ENCODE measurements at places on chromosomes 11 and 22.

- DNase-seq: no peak
These were observed 1.0 kb downstream of the POU2AF3 start for GRCh38 chr11:111299101-111300026.

DNA sequence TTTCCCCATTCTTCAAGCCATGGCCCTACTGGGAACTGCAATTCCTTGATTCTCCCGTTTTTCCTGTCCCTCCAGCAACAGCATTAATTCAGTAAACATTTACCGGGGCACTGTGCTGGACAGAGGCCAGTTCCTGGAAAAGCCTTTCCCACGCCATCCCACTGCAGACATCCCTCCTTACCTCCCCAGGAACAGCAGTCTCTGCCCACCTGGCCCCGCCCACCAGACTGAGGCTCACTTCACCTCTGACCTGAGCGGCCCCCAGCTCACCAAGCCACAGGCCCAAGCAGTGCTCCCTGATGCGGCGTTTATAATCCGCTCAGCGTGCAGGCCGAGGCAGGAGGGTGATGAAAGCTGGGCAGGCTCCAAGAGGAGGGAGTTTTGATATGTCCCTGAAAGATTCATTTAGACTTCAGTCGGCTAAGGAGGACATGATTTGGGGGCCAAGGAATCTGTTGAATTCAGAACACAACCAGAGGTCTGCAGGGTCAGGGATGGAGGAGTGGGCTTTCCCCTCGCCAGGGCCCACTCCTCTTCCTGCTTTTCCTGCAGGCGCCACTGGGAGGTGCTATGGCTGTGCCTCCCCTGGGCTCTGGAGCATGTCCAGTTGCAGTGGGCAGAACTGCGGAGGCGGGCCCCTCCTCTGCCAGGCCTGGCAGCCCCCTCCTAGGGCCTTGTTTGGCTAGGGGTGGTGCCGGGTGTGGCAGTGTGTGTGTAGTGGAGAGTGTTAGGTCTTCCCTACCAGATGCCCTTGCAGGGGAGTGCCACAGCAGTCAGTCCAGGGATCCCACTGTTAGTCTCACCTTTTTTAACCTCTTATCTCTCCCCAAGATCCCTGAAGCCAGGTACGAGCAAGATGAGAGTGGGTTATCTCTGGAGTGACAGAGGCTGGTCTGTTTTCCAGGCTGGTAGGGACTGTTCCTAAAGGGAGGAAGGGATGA is 1.4 kb upstream of the TAGLN start:
- DNase-seq: no peak

DNA sequence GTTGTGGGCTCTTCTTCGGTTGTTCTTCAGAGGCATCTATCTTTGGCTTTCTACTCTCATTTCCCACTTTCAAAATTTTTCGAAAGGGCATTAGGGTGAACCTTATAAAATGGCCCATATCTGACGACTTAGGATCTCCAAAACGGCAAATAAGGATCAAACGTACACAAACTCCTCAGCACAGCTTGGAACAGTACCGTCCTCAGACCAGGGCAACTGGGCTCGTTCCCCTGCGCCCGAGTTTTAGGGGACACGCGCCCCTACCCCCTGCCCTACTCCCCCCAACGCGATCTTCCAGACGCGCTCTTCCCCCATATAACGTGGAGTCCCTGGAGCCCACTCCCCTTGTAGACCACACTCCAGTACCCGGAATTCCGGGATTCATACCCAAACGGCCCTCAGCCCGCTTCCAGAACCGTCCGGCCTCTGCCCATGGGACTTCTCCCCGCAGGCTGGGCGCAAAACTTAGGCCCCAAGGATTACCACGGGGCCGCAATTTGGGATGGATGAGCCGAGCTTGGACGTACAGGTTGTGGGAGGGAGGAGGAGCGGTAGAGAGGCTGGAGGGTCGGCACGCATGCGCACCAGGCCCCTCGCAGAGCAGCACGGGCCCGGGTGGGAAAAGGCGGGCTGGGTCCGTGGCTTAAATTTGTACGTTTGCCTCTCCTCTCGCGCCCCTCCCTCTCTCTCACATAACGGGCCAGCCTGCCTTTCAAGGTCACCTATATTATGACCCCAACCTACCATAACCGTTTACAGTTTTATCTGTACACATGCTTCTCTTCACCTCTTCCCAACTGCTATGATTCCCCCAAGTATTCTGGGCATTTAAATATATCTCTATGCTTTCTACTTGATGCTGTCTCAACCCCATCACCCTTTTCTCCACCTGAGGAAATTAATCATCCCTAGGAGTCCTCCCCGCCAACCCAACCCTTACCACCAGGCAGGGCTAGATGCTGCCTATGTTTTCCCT is 3.4 kb downstream of the CCDC89 start:
- DNase-seq: peak; percentile 15

- no peak for DNase-seq
These were observed 55.3 kb downstream of the ETS1 start for GRCh38 chr11:128532016-128532571.

- no peak for DNase-seq
These were observed 49.1 kb downstream of the EMSY start for GRCh38 chr11:76493626-76494539.

- peak; percentile 37 for DNase-seq
These were observed 53.9 kb downstream of the SMIM38 start for GRCh38 chr11:69209421-69210309.

GRCh38 chr11:65375012-65375411 is 7.4 kb downstream of the SLC25A45 start:
- DNase-seq: no peak

DNA sequence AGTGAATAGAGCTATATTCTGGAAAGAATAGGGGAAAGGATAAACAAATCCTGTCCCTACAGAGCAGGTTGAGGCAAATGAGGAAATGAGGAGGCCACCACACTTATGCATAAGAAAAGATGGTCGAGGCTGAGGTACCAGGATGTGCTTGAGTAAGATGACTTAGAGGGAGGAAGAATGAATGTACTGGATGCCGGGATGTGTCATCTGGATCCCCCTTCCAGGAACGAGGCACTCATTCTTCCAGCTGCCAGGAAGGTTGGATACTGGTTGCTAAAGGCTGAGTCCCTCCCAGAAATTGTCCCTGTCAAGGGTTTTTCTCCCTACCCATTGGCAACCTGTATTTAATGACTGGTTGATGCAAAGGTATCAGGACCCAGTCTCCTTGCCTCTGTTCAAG is 31.1 kb upstream of the SYT9 start:
- no peak for DNase-seq

DNA sequence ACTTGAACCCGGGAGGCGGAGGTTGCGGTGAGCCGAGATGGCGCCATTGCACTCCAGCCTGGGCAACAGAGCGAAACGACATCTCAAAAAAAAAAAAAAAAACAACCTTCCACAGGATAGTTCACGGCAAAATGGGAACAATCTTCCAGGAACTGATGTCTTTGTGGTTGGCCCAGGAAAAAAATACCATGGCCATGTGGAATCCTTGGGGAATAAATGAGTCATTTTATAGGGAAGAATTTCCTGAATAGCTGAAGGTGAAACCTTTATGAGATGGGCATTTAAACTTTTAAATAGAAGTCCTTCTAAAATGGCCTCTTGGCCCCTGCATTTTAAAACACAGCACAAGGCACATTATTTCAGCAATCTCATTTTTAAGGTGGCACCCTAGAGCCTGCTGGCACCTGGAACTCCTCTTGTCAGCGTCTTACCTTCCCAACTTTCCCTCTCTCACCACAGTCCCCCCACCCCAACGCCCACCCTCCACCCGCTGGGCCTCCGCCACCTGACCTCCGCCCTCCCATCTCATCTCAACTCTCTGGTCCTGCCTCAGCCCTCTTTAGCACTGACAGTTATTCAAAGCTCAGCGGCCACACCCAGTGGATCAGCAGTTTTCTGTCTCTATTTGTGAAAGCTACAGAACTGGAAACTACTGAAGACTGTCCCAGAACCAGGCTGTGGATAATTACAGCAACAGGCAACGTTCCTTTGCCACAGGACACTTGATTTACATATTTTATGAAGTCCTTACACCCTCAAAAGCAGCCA is 43.1 kb downstream of the SCGB1A1 start:
- DNase-seq: no peak

DNA sequence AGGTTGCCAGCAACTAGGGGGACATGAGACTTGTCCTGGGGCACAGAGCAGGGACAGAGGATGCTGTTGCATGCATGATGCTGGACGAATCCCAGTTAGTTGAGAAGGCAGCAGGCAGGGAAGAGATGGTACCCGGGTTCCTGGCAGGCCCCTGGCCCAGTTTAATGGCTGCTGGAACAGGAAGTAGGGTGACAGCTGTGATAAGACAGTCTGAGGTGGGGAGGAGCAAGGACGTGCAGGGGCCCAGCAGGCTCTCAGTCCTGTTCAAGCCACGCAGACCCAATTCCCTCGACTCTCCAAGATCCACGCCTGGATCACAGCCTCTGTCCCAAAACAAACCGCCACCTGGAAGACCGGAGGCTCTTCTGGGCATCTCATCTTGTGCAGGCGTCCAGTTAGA is 32.0 kb downstream of the LRRC10B start:
- DNase-seq: no peak

DNA sequence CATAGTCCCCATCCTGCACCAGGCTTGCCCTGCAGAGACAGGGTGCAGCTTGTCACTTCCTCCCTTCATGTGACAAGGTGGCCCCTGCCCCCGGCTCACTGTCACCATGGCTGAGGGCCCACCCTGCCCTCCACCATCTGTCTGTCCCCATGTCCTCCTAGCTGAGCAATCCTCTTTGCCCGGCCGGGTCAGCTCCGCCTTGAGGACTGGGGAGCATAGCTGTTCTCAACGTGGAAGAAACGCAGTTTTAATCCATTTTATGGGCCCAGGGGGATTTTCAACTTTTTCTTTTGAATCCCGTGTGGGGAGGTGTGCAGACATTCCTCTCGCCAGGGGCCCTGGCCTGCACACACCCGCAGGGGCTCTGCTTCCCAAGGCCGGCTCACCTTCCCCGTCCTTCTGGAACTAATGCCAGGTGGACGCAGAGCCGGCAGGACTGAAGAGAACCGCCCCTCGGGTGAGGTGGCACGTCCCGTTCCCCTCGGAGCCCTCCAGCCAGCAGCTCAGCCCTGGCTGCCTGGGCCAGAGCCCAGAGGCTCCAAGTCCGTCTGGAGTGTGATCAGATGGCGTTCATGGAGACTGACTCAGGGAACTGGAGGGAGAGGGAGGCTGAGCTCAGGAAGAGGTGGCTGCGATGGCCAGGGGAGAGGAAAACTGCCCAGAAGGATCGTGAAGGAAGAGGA is 1108.7 kb downstream of the BRD1 start:
- no peak for DNase-seq

GRCh38 chr11:67024410-67024809 is 1.5 kb downstream of the SYT12 start:
- peak; percentile 51 for DNase-seq
